Mesendoderm (in vitro differentiated cells): ENCODE measurements at places on chromosomes 11 and 22.

DNA sequence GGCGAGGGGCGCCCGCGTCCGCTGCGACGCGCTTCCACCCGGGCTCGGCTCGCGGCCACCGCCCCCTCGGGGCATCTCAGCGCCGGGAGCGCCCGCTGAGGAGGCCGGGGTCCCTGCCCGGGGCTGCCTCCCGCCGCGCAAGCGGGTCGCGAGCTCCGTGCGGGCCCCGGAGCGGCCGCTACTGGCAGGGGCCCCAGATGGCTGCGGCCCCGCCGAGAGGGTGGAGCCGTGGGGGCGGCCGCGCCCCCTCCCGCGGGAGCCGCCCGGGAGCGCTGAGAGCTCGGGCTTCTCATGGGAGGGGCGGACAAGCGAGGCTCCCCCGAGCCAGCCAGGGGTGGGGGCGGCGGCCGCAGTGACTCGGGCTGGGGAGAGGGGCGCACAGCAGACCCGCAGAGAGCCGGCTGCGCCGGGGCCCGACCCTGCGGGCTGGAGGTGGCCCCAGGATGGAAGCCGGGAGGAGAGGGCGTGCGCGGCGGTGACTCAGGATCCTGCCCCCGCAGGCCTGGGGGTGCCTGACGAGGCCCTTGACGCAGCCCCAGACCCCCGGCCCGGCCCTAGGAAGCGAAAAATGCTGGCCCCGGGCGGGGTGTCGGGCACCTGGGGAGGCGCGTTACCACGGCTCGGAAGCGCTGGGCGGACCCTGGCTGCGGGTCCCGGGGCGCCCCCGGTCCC is 603 bp upstream of the ZFTA start:
- no peak for DNase-seq
- H3K27me3 ChIP-seq: no peaks in the 10 kb centered on the region
- peaks cover 10% of the 10 kb centered on the region for H3K4me1 ChIP-seq
- peak overlapping the region; percentile 48 for H3K4me3 ChIP-seq
- peak overlapping the region; percentile 53 for H3K27ac ChIP-seq

GRCh38 chr11:118238929-118239328 is 13.2 kb downstream of the MPZL3 start:
- peak; percentile 34 for DNase-seq
- H3K27ac ChIP-seq: no peak overlapping the region

GRCh38 chr22:35930933-35931332 is 97.7 kb downstream of the RBFOX2 start:
- peak; percentile 78 for DNase-seq
- no peak overlapping the region for H3K4me3 ChIP-seq
- H3K27ac ChIP-seq: no peak overlapping the region

DNA sequence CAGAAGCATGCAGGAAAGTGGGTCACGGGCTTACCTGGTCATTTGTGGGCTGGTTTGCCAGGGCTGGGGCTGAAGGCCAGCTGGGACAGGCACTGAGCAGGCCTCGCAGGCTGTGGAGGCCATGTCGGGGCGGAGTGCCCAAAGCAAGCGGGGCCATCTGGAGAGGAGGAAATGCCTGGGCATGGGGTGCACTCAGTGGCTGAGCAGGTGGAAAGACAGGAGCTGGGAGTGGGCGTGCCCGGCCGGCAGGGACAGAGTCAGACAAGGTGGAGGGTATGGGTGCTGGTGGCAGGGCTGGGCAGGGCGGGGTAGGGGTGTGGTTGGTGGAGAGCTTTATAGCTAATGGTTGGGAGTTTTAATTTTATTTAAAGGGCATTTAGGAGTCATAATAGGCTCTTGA is 27.4 kb downstream of the DAGLA start:
- H3K36me3 ChIP-seq: no peaks in the 10 kb centered on the region
- DNase-seq: no peak
- H3K27me3 ChIP-seq: no peaks in the 10 kb centered on the region
- no peak overlapping the region for H3K27ac ChIP-seq
- H3K4me1 ChIP-seq: no peaks in the 10 kb centered on the region
- no peak overlapping the region for H3K4me3 ChIP-seq

DNA sequence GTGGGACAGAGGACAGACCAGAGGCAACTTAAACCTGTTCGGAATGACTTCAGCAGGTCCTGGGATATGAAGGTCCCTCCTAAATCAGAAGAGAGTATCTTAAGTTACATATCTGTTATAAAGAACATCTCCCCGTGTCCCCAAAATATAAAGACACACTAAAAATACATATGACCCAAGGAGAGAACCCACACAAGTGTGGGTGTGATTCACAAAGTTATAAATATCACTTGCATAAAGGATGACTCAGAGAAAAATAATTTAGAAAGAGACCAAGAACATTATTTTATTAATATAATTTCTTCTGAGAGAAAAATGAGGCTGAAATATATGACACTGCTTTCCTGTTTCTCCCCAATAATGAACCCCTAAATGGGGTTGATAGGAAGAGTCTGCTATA is 14.2 kb downstream of the OR5B21 start:
- H3K36me3 ChIP-seq: no peaks in the 10 kb centered on the region
- H3K4me1 ChIP-seq: no peaks in the 10 kb centered on the region
- H3K4me3 ChIP-seq: no peak overlapping the region
- no peak overlapping the region for H3K27ac ChIP-seq
- no peak for DNase-seq

GRCh38 chr11:130063451-130063850 is 6.2 kb upstream of the APLP2 start:
- no peaks in the 10 kb centered on the region for H3K27me3 ChIP-seq
- H3K27ac ChIP-seq: no peak overlapping the region
- H3K36me3 ChIP-seq: no peaks in the 10 kb centered on the region
- H3K4me3 ChIP-seq: no peak overlapping the region
- DNase-seq: no peak

- no peaks in the 10 kb centered on the region for H3K36me3 ChIP-seq
- DNase-seq: no peak
- H3K4me1 ChIP-seq: peaks cover 5% of the 10 kb centered on the region
- no peak overlapping the region for H3K27ac ChIP-seq
- no peaks in the 10 kb centered on the region for H3K27me3 ChIP-seq
Measured at GRCh38 chr11:94749369-94749768, 18.8 kb upstream of the AMOTL1 start.

- H3K27me3 ChIP-seq: no peaks in the 10 kb centered on the region
- no peak for DNase-seq
- H3K4me3 ChIP-seq: no peak overlapping the region
Measured at GRCh38 chr11:13382751-13383150, 80.3 kb downstream of the BTBD10 start.

- DNase-seq: no peak
- peaks cover 2% of the 10 kb centered on the region for H3K36me3 ChIP-seq
- H3K4me3 ChIP-seq: no peak overlapping the region
- H3K4me1 ChIP-seq: no peaks in the 10 kb centered on the region
Measured at GRCh38 chr11:61142424-61142823, 18.8 kb downstream of the VPS37C start.

GRCh38 chr22:38071421-38072321 is 12.3 kb downstream of the SLC16A8 start:
- no peaks in the 10 kb centered on the region for H3K4me1 ChIP-seq
- no peaks in the 10 kb centered on the region for H3K36me3 ChIP-seq
- no peak overlapping the region for H3K27ac ChIP-seq
- no peak overlapping the region for H3K4me3 ChIP-seq

- DNase-seq: no peak
- no peak overlapping the region for H3K27ac ChIP-seq
- no peak overlapping the region for H3K4me3 ChIP-seq
- no peaks in the 10 kb centered on the region for H3K27me3 ChIP-seq
Measured at GRCh38 chr11:103961010-103961409, 75.4 kb upstream of the DDI1 start.

DNA sequence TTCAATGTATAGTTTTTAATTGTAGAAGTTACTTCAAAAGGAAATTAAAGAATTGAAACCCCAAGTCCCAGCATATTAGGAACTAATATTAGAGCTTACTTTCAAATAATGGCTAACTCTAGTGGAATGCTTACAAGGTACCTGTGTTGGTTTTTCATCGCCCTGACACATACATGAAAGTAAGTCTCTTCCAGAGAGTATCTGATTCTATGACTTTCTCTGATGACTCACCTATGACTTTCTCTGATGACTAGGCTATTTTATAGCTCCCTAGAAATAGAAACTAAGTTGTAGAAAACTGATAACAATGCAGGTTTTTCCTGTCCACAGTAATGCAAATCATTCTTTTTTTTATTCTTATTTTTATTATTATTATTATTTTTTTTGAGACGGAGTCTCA is 33.6 kb upstream of the MMP7 start:
- H3K4me1 ChIP-seq: no peaks in the 10 kb centered on the region
- H3K36me3 ChIP-seq: no peaks in the 10 kb centered on the region
- no peak overlapping the region for H3K4me3 ChIP-seq
- no peaks in the 10 kb centered on the region for H3K27me3 ChIP-seq
